ENCODE measurements at places on chromosomes 13 and 19.

GRCh38 chr13:71304861-71305260, 562.1 kb downstream of the DACH1 start:
- no peak for DNase-seq

GRCh38 chr19:7534531-7535046, 928 bp upstream of the PNPLA6 start:
- peak; percentile 48 for DNase-seq

- DNase-seq: no peak
These were observed 234.4 kb upstream of the RXFP2 start for GRCh38 chr13:31504918-31505317.

GRCh38 chr19:30467239-30467638, 95.1 kb downstream of the ZNF536 start:
- DNase-seq: no peak

- DNase-seq: no peak
These were observed 62.4 kb upstream of the C1QTNF9 start for GRCh38 chr13:24247016-24247415.

DNA sequence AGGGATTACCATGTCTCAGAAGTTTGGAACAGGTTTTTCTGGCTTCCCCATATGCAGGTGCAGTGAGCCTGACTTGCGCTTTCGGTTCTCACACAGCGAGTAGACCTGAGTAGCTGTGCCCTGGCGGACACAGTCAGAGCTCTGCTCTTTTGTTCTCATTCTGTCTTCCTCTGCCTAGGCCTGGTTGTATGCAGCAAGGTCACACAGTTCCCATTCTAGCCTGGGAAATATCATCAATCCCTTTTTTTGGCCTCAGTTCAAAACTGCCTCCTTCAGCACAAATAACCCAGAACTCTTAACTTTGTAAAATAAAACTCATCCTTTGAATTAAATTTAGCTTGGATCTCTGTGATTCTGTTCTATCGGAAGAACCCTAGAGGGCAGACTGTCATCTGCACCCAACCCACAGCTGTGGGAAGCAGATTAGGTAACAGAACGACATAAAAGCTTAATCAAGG, 10.2 kb downstream of the OXGR1 start:
- no peak for DNase-seq

DNA sequence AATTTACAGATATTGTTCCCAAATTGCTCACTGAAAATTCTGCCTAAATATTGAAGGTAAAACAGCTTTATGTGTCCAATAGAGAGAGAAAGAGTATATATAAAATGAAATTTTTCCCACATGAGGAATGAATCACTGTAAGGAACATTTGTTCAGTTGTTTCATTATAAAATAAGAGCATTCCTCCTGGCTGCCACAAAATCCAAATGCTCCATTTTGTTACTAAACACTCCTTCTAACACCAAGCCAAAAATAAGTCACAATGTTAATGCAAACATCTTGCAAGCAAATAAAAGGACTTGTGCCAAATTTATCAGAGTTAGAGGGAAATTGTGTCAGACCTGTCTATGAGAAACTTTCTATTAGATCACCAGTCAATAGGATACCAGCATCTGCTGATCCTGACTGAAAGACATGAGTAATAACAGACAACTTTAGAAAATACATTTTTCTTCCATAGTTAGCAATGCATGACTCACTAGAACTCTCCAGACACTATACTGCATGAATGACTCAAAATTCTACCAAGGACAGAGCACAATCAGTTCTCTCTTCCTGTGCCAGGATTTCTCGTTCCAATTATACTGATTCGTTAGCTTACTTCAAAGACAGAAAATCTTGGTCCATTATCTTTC, 83.5 kb upstream of the FNDC3A start:
- DNase-seq: no peak

DNA sequence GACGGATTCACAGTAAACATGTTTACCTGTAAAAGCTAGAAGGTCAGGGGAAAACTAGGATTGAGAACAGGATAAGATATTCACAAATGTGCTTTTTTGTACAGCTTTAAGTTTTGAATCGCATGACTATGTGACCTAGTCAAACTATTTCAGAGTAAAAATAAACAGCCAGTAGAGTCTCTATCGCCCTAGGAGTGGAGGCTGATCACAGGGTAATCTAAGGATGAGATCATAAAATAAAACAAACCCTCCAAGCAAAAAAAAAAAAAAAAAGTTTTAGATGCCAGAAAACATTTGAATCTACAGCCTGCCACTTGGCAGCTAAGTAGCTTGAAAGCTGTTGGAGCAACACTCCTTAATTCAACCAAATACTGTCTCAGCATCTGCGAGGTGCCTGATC, 26.8 kb downstream of the ZNF350 start:
- no peak for DNase-seq

GRCh38 chr19:13841086-13841961, 35.6 kb upstream of the NANOS3 start:
- peak; percentile 41 for DNase-seq

DNA sequence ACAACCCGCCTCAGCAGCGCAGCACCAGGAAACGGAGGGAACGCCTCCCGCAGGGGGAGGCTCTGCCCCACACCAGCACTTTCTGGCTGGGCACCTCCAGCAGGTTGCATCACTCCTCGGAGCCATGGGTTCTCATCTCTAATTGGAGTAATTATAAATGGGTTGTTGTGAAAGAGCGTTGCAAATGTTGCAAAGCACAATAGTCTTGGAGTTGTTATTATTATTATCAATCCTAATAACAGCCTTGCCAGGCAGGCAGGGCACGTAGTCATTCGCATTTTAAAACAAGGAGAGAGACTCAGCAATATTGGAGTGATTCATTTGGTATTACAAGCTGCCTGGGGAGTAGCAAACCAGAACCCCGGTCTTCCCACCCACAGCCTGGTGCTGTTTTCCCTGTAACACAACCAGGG, 108.6 kb upstream of the GJB6 start:
- DNase-seq: no peak

DNA sequence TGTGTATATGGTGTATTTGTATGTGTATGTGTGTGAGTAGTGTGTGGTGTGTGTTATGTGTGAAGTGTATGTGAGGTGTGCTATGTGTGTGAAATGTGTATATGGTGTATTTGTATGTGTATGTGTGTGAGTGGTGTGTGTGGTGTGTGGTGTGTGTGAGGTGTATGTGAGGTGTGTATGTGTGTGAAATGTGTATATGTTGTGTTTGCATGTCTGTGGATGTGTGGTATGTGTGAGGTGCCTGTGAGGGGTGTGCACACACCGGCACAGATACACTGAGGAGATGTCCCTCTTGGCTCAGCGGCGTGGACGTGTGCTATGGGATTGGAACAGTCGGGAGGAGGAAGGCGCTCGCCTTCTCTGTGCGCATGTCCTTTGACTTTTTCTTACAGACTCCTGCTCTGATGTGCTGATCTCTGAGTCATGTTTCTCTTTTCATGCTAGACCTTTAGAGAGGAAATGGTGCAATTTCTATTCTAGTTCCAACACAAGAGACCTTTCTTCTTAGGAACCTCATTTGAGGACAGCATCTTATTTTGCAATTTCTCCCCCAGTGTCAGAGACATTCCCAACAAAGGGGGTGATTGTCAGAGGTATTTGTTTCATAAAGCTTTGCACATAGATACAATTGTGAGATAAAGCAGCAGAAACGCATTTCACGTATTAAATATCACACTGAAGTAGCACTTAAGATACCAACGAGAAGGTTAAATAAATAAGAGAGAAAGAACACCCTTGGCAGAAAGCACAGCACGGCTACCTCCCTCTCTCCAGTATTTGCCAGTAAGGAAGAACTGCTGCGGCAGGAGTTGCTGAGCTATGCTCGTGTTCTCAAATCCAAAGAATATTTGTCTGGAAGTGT, 11.3 kb upstream of the TNFRSF19 start:
- DNase-seq: no peak

DNA sequence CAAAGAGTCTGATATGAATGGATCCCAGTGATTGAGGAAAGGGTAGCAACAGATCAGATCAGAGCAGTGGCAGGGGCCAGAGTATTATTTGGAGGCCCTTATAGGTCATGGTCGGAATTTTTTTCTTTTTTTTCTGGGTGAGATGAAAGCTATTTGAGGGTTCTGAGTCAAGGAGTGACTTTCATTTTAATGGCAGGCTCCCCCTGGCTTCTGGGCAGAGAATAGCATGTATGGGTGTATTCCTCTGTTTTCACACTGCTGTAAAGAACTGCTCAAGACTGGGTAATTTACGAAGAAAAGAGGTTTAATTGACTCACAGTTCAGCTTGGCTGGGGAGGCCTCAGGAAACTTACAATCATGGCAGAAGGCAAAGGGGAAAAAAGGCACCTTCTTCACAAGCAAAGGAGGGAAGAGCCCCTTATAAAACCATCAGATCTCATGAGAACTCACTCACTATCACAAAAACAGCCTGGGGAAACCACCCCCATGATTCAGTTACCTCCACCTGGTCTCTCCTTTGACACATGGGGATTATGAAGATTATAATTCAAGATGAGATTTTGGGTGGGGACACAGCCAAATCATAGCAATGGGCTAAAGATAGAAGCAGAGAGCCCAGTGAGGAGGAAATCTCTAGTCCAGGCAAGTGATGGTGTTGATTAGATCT, 3.0 kb upstream of the SLC6A16 start:
- DNase-seq: peak; percentile 62

DNA sequence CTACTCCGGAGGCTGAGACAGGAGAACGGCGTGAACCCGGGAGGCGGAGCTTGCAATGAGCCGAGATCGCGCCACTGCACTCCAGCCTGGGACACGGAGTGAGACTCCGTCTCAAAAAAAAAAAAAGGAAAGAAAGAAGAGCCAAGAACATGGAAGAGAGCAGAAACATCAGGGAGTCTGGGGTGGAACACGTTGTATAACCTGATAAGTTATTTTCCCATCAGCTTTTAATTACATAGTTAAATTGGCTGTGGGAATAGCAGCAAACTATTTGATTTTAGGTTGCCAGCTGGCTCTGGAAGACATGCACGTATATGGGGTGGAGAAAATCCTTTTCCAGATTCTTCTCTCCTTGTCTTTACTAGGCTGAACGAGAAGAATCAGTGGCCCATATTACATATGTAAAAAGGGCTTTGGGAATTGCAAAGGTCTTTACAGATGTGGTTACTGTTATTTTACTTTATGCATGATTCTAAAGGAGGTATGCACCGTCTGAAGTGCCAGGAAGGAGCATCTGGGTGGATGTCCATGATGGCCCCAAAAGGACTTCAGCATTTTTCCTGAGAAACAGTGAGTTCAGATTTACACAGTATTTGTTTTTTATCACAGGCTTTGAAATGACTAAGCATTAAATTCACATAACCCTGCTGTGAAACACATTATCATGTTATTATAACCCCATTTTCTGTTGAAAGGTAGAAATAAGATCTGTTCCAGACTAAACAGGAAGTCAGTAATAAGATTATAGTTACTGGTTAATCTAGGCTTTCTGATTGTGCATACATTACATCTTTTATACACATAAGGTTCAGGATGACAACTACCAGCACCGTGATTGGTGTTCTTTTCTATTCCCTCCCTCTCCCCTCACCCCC, 4.6 kb upstream of the NAA16 start:
- no peak for DNase-seq

- DNase-seq: no peak
These were observed 27.4 kb upstream of the CEBPA start for GRCh38 chr19:33329736-33330135.

GRCh38 chr13:40233731-40234195, 432.7 kb downstream of the FOXO1 start:
- DNase-seq: no peak

GRCh38 chr13:34114581-34114980, 296.6 kb downstream of the RFC3 start:
- DNase-seq: no peak

GRCh38 chr19:43789029-43789428, 8.3 kb upstream of the KCNN4 start:
- peak; percentile 33 for DNase-seq

DNA sequence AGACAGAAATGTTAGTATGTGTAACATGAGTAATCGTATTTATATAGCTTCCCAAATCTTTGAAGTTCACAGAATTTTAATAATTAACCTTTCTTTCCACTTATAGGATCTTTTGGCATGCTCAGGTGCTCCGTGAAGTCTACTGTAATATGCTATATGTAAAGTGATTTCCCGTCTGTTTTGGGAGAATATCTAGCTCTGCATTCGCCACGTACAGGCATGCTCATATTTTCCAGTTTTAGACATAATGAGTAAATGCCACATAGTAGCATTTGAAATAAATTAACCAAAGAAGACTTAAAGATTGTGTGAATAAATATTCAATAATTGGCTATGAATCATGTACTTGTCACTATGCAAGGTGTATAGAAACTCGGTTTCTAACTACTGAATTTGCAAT, 189.0 kb upstream of the CSNK1A1L start:
- no peak for DNase-seq

DNA sequence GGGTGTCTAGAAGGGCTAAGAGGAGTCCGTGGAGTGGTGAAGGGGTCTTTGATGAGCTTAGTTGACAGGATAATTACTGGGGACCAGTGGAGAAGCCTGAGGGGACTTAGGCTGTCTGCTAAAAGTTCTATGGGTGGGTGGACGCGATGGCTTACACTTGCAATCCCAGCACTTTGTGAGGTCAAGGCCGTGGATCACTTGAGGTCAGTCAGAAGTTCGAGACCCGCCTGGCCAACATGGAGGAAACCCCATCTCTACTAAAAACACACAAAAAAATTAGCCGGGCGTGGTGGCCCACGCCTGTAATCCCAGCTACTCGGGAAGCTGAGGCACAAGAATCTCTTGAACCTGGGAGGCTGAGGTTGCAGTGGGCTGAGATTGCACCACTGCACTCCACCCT, 2.8 kb upstream of the GSK3A start:
- no peak for DNase-seq

GRCh38 chr13:109568339-109568818, 218.0 kb downstream of the IRS2 start:
- no peak for DNase-seq

DNA sequence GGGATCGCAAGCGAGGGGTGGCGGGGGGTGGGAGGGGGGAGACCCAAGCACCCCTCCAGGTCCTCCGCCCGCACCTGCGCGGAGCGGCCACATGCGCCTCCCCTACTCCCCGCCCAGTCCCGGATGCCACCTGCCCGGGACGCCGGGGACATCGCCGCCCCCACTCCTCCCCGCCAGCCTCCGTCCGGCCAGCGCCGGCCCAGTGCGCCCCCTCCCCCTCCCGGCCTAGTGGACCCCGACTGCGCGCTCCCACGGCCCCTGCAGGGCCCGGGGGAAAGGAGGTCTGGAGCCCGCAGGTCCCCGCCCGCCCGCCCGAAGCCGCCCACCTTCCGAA, 263 bp downstream of the RHPN2 start:
- DNase-seq: peak; percentile 36
